ENCODE measurements at places on chromosomes 6 and 20. TPM values are rescaled to one million over a fixed set of nuclear protein-coding genes. Genes with fewer than 3 reads are reported as not detected.

GRCh38 chr6:112407101-112407590 is 60.0 kb downstream of the RFPL4B start:
- DNase-seq: no peak

GRCh38 chr6:33898771-33899170 is 95.0 kb upstream of the MLN start:
- DNase-seq: no peak

DNA sequence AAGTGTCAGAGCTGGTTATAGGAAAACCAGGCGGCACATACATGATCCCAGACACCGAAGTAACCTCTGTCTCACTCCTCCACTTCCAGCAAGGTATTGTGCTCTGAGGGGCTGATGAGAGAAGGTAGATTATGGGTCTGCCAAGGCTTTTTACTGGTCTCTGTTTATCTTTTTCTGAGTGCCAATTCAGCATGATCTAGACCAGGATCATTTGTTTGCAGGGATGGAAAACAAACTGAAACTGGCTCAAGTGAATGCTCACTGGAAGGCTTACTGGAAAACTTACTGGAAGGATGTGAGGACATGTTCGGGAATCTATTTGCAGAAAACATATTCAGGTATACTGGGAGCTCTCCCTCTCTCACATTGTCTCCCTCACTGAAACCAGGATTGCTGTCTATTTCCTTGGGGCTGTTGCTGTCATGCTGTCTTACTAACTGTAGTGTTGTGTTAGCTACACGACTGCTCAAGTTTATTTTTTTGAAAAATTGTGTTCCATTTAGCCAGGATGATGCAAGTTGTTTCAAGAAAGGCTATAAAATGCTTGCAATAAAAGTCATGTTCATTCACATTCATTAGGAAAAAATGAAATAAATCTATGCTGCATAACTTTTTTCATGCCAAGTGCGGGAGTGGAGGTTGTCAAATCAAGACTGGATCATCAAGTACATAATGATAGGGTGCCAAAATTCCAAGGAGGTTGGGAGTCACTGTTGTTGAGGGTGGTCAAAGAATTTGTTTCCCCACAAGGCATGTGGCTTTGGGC is 37.0 kb downstream of the KLHL31 start:
- DNase-seq: no peak

The LTV1 gene
- 30.8 TPM for total RNA-seq

The CGA gene
- not detected for total RNA-seq
